ENCODE measurements at places on chromosomes 12 and 14.

GRCh38 chr14:46653031-46653755, 1.6 kb upstream of the RPL10L start:
- no peaks in the 10 kb centered on the region for H3K27me3 ChIP-seq
- no peaks in the 10 kb centered on the region for H3K4me1 ChIP-seq
- H3K36me3 ChIP-seq: no peaks in the 10 kb centered on the region

- no peak for DNase-seq
- H3K4me3 ChIP-seq: no peak overlapping the region
- H3K36me3 ChIP-seq: no peaks in the 10 kb centered on the region
Observed at GRCh38 chr14:48937541-48938195, 648.5 kb downstream of the RPS29 start.

- H3K36me3 ChIP-seq: peaks cover 8% of the 10 kb centered on the region
- H3K4me1 ChIP-seq: peaks cover 38% of the 10 kb centered on the region
- peak within 1 kb of the TSS; percentile 84 for H3K27ac ChIP-seq
- H3K27me3 ChIP-seq: peaks cover 1% of the 10 kb centered on the region
Observed at GRCh38 chr14:69152902-69153151, at the start of gene DCAF5. Gene DCAF5, minus strand, starts transcription at chr14:69153119. Its CDS starts 141 bp downstream, at chr14:69152978.

GRCh38 chr14:76168531-76168930, 16.8 kb downstream of the GPATCH2L start:
- H3K4me1 ChIP-seq: no peaks in the 10 kb centered on the region
- H3K27me3 ChIP-seq: no peaks in the 10 kb centered on the region
- DNase-seq: no peak
- no peak overlapping the region for H3K4me3 ChIP-seq
- H3K36me3 ChIP-seq: peaks cover 56% of the 10 kb centered on the region
- H3K27ac ChIP-seq: no peak overlapping the region

GRCh38 chr14:100621806-100622205, 34.6 kb upstream of the BEGAIN start:
- H3K4me3 ChIP-seq: no peak overlapping the region
- H3K36me3 ChIP-seq: no peaks in the 10 kb centered on the region
- DNase-seq: no peak
- H3K4me1 ChIP-seq: peaks cover 18% of the 10 kb centered on the region

- H3K27ac ChIP-seq: peak overlapping the region; percentile 14
- no peaks in the 10 kb centered on the region for H3K36me3 ChIP-seq
- H3K27me3 ChIP-seq: peaks cover 12% of the 10 kb centered on the region
- DNase-seq: no peak
Observed at GRCh38 chr12:4974217-4974616, 64.5 kb downstream of the KCNA1 start.

DNA sequence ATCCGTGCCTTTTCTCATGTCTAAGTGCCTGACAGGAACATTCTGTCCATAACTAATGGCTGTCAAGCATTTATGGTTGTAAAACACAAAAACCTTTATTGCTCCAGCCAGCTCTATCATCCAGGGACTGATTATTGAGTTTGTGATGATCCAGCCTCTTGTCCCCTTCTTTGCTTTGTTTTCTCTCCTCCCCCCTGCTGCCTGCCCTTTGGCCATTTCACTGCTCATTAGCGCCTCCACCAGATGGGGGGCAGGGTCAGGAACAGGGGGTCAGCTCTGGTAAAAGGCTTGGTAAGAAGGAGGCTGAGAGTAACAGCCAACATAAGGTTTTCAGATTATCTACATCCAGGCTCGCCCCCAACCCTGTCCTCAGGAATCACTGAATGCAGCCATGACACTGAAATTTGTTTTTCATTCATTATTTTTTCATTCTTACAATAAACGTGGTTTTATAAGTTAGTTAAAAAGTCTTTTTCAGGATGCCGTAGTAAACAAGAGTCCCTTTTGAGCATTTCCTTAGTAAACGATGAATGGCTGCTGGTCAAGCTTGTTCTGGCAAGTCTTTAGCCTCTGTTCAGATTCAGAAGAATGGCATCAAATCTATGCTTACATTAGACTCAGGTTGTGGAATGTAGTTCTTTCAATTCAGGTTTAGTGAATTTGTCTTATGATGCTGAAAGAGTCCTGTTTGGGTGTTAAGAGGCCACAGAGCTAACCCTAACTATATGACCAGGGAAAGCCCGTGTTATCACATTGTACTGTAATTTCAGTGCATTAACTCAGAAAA, 21.7 kb downstream of the HMGA2 start:
- no peak overlapping the region for H3K4me3 ChIP-seq
- no peaks in the 10 kb centered on the region for H3K4me1 ChIP-seq

DNA sequence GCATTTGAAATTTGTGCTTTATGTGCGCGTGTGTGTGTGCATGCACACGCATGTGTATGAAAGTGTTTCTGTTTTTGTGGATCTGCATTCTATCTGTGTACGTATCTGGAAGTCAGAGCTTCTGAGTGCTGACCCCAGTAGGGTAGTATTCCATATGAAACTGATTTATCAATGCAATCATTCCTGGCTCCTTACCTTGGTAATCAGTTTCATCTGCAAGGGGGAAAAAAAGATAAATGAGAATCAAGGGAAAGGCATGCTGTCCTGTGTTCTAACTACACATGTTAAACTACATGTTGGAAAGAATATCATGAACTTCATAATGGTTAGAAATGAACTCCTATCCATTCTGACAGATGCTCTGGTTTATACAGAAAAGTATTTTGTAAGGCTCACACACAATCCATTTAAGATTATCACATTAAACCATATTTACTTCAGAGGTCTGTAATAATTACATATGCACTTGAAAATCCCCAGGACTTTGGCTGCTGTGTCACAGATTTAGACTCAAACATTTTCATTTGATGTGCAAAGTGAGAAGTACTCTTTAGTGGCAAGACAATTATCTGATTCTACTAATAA, 276.1 kb upstream of the LMO3 start:
- no peak overlapping the region for H3K4me3 ChIP-seq
- H3K27me3 ChIP-seq: no peaks in the 10 kb centered on the region
- H3K36me3 ChIP-seq: no peaks in the 10 kb centered on the region
- no peak for DNase-seq

- no peaks in the 10 kb centered on the region for H3K27me3 ChIP-seq
- DNase-seq: no peak
- peaks cover 51% of the 10 kb centered on the region for H3K4me1 ChIP-seq
Observed at GRCh38 chr14:89635615-89636014, 218.6 kb upstream of the FOXN3 start.

- H3K36me3 ChIP-seq: no peaks in the 10 kb centered on the region
- no peaks in the 10 kb centered on the region for H3K4me1 ChIP-seq
- H3K27ac ChIP-seq: no peak overlapping the region
- no peak overlapping the region for H3K4me3 ChIP-seq
- peaks cover 8% of the 10 kb centered on the region for H3K27me3 ChIP-seq
- no peak for DNase-seq
Observed at GRCh38 chr12:26172946-26173552, 22.3 kb upstream of the SSPN start.

GRCh38 chr12:38998887-38999482, 93.6 kb upstream of the CPNE8 start:
- H3K4me3 ChIP-seq: no peak overlapping the region
- H3K36me3 ChIP-seq: no peaks in the 10 kb centered on the region
- H3K27me3 ChIP-seq: no peaks in the 10 kb centered on the region
- H3K27ac ChIP-seq: no peak overlapping the region

GRCh38 chr14:58119381-58119780, 32.6 kb downstream of the ARMH4 start:
- no peaks in the 10 kb centered on the region for H3K36me3 ChIP-seq
- H3K27ac ChIP-seq: no peak overlapping the region
- H3K27me3 ChIP-seq: peaks cover 14% of the 10 kb centered on the region
- DNase-seq: no peak
- H3K4me3 ChIP-seq: no peak overlapping the region

DNA sequence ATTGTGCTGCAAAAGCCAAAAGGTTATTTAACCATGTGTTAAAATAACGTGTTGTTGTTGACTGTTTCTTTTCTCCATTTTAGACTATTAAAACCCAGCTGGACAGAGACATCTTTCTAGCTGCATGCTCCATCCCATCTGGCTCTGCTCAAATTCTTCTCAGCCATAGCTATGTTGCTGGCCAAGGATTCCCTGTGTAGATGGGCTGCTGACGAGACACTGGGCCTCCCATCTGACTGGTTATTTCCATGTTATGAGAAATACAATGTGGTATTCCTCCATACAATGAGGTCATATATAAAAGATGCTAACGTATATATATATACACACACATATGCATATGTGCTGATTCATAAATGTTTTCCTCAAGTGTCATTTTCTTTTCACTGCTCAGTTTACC, 30.1 kb downstream of the MED13L start:
- no peak for DNase-seq
- H3K4me3 ChIP-seq: no peak overlapping the region
- peaks cover 22% of the 10 kb centered on the region for H3K36me3 ChIP-seq
- H3K4me1 ChIP-seq: peaks cover 70% of the 10 kb centered on the region
- no peaks in the 10 kb centered on the region for H3K27me3 ChIP-seq
- H3K27ac ChIP-seq: no peak overlapping the region

DNA sequence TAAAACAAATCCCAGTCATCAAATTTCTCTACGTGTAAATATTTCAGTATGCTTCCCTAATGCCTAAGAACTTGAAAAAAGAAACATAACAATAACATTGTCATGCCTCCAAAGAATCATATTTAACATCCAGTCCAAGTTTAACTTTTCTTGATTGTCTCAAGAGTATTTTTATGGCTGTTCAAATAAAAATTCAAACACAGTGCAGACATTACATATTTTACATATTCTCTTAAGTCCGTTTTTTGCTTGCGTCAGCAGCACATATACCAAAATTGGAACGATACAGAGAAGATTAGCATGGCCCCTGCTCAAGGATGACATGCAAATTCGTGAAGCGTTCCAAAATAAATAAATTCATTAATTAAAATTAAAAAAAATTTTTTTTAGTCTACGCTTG, 23.3 kb upstream of the EEA1 start:
- H3K27ac ChIP-seq: no peak overlapping the region
- H3K36me3 ChIP-seq: no peaks in the 10 kb centered on the region
- no peaks in the 10 kb centered on the region for H3K27me3 ChIP-seq
- no peak overlapping the region for H3K4me3 ChIP-seq

- no peak for DNase-seq
- H3K36me3 ChIP-seq: peaks cover 7% of the 10 kb centered on the region
- H3K27ac ChIP-seq: no peak overlapping the region
- H3K27me3 ChIP-seq: no peaks in the 10 kb centered on the region
- peaks cover 50% of the 10 kb centered on the region for H3K4me1 ChIP-seq
Observed at GRCh38 chr12:123102781-123103503, 47.9 kb downstream of the PITPNM2 start.

GRCh38 chr14:101083564-101084435, 180.3 kb upstream of the RTL1 start:
- no peak overlapping the region for H3K27ac ChIP-seq
- H3K36me3 ChIP-seq: no peaks in the 10 kb centered on the region
- no peak for DNase-seq
- peaks cover 17% of the 10 kb centered on the region for H3K27me3 ChIP-seq

DNA sequence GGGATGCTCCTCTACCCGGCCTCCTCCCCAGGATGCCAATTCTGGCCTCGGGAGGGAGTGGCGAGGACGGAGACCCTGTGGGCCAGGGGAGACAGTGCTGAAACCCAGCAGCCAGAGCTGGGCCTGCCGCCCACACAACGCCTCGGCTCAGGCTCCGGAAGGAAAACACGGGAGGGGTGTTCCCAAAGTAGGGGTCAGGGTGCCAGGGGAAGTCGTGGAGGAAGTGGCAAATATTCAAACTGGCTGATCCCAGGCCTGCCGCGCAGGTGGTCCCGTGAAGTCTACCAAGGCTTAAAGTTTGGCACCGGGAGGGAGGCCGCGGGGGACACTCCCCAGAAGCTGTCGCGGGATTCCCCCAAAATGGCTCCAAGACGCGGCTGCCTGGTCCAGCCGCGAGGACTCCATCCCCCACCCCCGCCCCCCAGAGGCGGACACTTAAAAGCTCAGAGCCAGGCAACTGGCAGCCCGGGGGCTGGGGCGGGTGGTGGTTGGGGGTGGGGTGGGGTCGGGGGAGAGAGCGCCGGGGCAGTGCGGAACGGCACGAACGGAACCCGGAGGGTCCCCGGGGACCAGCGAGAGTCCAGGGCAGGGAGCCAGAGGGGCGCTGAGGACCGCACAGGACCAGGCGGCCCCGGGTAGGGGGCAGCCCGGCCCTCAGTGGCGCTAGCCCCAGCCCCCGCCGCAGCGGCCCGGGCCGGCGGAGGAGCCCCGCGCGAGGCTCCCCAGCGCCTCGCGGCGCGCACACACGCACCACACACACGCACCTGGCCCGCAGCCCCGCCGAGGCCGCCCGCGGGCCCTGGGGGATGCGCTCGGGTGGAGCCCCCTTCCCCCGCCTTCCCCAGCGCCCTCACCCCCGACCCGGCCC, 20.0 kb downstream of the BEGAIN start:
- H3K4me3 ChIP-seq: peak overlapping the region; percentile 36
- no peaks in the 10 kb centered on the region for H3K36me3 ChIP-seq
- peaks cover 4% of the 10 kb centered on the region for H3K4me1 ChIP-seq
- no peak for DNase-seq

- H3K36me3 ChIP-seq: no peaks in the 10 kb centered on the region
- no peak overlapping the region for H3K4me3 ChIP-seq
- H3K27me3 ChIP-seq: no peaks in the 10 kb centered on the region
- DNase-seq: peak; percentile 44
- peaks cover 56% of the 10 kb centered on the region for H3K4me1 ChIP-seq
Observed at GRCh38 chr12:54282949-54283593, 2.5 kb downstream of the HNRNPA1 start.

DNA sequence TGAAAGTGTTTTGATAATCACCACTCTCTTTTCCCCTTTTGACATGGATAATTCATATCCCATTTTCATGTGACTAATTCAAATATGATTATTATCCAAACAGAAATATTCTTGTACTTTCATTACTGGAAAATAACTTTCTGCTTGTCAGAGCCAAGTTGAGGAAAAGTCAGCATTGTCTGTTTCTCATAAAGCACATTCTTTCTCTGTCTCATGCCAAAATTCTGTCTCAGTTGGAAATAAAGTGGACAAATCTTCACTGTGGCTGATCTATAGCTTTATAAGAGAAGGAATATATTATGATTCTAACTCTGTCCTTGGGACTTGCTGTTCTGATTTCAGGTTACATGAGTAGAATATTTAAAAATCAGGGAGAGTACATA, 22.7 kb upstream of the PRICKLE1 start:
- no peaks in the 10 kb centered on the region for H3K4me1 ChIP-seq
- DNase-seq: no peak
- H3K27me3 ChIP-seq: no peaks in the 10 kb centered on the region
- no peak overlapping the region for H3K4me3 ChIP-seq

DNA sequence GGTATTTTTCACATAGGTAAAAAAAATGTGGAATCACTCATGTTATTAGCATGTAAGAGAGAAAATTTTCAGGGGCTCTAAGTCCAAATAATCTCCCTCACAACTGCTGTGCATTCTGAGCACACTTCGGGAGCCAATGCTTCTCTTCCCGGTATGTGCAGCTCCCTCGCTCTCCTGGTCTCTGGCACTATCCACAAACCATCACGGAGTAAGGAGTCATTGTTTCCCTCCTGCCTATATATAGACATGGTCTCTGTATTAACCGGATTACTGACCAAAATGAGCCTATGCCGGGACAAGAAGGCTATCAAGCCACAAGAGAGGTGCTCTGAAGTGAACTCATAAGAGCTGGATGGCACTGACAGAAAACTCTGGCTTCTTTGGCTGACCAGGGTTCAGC, 13.4 kb downstream of the HECTD4 start:
- DNase-seq: no peak
- H3K27me3 ChIP-seq: no peaks in the 10 kb centered on the region
- peaks cover 11% of the 10 kb centered on the region for H3K4me1 ChIP-seq
- no peak overlapping the region for H3K4me3 ChIP-seq
- no peak overlapping the region for H3K27ac ChIP-seq
- no peaks in the 10 kb centered on the region for H3K36me3 ChIP-seq

Data from activated naive CD8-positive, alpha-beta T cell treated with anti-CD3 and anti-CD28 coated beads, Interleukin-2, amount 50 U/mL, for 24 hours (primary cell).